Activated T-cell treated with anti-CD3 and anti-CD28 coated beads, Interleukin-2, amount 50 U/mL, for 72 hours (primary cell): ENCODE measurements at places on chromosomes 2 and 18. TPM values are rescaled to one million over a fixed set of nuclear protein-coding genes. Genes with fewer than 3 reads are reported as not detected.

DNA sequence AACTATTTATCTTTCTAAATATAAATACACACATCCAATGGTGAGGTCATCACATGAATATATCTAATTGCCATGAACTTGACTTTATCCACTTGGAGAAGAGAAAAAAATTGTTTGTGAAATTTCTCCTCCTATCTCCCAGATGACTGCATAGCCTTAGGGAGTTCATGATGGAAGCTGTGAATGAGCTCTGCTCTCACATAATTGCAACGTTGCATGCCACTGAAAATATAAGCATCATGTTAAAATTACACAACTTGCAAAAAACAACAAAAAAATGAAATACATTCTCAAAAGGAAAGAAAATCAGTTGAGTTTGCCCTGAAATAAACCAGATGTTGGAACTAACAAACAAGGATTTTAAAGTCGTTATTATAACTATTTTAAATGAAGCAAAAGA lies 50.6 kb upstream of the OSR1 start:
- no peaks in the 10 kb centered on the region for H3K4me1 ChIP-seq
- DNase-seq: no peak
- peaks cover 2% of the 10 kb centered on the region for H3K36me3 ChIP-seq

- no peaks in the 10 kb centered on the region for H3K36me3 ChIP-seq
- H3K4me1 ChIP-seq: no peaks in the 10 kb centered on the region
- no peak for DNase-seq
- H3K4me3 ChIP-seq: no peak overlapping the region
- H3K27me3 ChIP-seq: no peaks in the 10 kb centered on the region
These were observed 186.9 kb upstream of the PXDN start for GRCh38 chr2:1931003-1931914.

DNA sequence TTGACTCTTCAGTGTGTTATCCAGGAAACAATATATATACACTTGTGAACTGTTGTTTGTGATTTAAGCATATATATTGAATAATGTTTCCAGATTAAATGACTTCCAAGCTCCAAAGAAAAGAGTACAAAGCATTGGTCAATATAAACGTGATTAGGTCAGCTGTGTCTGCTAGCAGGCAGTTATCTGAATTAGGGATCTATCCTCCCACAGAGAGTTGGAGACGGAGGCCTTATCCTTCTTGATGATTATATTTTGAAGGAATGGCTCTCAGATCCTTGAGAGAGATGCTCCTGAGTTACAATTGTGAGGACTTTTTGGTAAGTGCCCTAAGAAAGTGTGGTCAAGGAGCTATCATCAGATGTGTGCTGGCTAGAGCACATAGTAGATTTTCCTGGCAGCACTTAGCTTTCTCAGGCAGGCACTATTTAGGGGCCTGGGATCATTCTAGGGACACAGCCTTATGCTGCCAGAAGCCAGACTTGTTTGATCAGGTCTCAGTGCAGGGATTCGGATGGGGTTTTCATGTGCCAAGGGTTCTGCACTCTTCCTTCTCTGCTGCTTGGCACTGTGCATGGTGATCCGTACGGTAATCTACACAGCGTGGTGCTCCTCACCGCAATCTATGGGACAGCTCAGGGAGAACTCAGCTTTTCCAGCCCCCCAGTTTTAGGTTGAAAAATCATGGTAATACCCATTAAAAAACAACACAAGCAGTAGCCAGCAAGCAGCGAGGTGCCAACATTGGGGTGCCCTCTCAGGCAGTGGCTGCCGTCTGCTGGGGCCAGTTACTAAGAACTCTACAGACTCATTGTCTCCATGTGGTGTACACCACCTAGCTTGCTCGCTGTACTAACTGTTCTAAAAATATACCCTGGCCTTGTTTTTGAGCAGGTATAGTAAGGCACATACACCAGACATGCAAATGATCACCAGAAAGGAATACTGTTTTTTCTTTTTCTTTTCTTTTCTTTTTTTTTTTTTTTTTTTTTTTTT lies 8.0 kb upstream of the ZDBF2 start:
- DNase-seq: no peak
- no peak overlapping the region for H3K27ac ChIP-seq
- H3K36me3 ChIP-seq: no peaks in the 10 kb centered on the region
- no peak overlapping the region for H3K4me3 ChIP-seq
- peaks cover 6% of the 10 kb centered on the region for H3K4me1 ChIP-seq

- DNase-seq: no peak
- H3K27me3 ChIP-seq: no peaks in the 10 kb centered on the region
- H3K4me3 ChIP-seq: no peak overlapping the region
These were observed 23.6 kb upstream of the RAB1A start for GRCh38 chr2:65153515-65153914.

- H3K4me1 ChIP-seq: no peaks in the 10 kb centered on the region
- H3K4me3 ChIP-seq: no peak overlapping the region
- no peak overlapping the region for H3K27ac ChIP-seq
- DNase-seq: no peak
- no peaks in the 10 kb centered on the region for H3K36me3 ChIP-seq
- H3K27me3 ChIP-seq: peaks cover 21% of the 10 kb centered on the region
These were observed 427.7 kb downstream of the TGIF1 start for GRCh38 chr18:3877678-3878077.

DNA sequence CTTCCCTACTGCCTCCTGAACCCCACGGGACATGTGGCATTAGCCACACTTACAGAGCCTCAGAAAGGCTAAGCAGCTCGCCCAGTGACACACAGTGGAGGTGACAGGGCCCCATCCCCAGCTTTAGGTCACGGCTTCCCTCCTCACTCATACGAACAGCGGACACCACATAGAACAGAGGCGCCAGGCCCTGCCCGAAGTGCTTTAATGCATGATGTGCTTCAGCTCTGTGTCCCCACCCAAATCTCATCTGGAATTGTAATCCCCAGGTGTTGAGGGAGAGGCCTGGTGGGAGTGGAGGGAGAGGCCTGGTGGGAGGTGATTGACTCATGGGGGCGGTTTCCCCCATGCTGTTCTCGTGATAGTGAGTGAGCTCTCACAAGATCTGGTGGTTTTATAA lies 135.3 kb downstream of the PTGR3 start:
- DNase-seq: no peak
- H3K4me1 ChIP-seq: peaks cover 29% of the 10 kb centered on the region
- no peak overlapping the region for H3K4me3 ChIP-seq
- H3K27ac ChIP-seq: no peak overlapping the region

- H3K27me3 ChIP-seq: peaks cover 34% of the 10 kb centered on the region
- H3K4me1 ChIP-seq: peaks cover 9% of the 10 kb centered on the region
- no peaks in the 10 kb centered on the region for H3K36me3 ChIP-seq
- DNase-seq: no peak
- no peak overlapping the region for H3K4me3 ChIP-seq
These were observed 113.9 kb downstream of the COPS8 start for GRCh38 chr2:237199577-237199976.

DNA sequence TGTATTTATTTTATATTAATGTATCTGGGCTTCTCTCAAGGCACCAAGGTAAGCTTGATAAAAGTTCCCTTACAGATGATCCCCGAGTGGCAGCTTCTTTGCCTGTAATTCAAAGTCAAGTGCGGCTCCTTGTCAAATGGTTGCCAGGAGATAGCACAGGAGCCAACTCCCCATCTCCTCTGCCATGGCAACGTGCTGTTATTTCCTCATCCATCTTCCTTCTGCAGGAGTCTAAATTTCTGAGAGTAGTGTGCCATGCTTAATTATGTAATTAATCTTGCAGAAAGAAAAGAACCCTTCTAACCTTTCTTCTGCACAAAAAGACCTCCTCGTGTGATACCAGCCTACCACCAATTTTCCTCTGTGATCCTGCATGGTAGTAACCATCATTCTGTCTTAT lies 46.2 kb upstream of the ACMSD start:
- H3K4me3 ChIP-seq: no peak overlapping the region
- no peaks in the 10 kb centered on the region for H3K27me3 ChIP-seq
- no peak for DNase-seq
- H3K27ac ChIP-seq: no peak overlapping the region
- no peaks in the 10 kb centered on the region for H3K4me1 ChIP-seq
- H3K36me3 ChIP-seq: no peaks in the 10 kb centered on the region

DNA sequence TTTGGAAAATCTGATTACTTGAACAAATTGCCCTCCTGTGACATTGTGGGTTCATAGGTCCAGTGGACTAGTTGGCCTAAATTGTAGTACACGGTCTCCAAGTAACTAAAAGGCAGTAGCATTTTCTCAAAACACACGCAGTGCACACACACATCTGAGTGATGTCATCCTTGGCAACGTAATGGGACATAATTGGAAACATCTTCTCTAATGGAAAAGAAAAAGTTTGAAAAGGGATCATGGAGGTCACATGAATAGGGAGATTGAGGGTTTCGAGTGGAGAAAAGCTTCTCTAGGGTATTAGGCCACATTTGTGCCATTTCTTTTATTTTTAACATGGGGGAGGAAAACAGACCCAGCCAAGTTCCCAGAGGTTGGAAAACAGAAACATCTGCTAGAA lies 93.3 kb downstream of the MAP4K4 start:
- H3K4me1 ChIP-seq: peaks cover 71% of the 10 kb centered on the region
- no peak overlapping the region for H3K27ac ChIP-seq
- H3K27me3 ChIP-seq: no peaks in the 10 kb centered on the region
- H3K4me3 ChIP-seq: no peak overlapping the region
- DNase-seq: no peak

- H3K27me3 ChIP-seq: no peaks in the 10 kb centered on the region
- no peak for DNase-seq
- H3K27ac ChIP-seq: no peak overlapping the region
- no peaks in the 10 kb centered on the region for H3K4me1 ChIP-seq
These were observed 98.6 kb downstream of the CAPN13 start for GRCh38 chr2:30708491-30709290.

GRCh38 chr2:206211657-206212255 lies 52.1 kb downstream of the EEF1B2 start:
- H3K4me3 ChIP-seq: no peak overlapping the region
- DNase-seq: no peak
- no peak overlapping the region for H3K27ac ChIP-seq
- peaks cover 15% of the 10 kb centered on the region for H3K27me3 ChIP-seq
- no peaks in the 10 kb centered on the region for H3K4me1 ChIP-seq

The TCF7L1 gene
- 0.16 TPM for total RNA-seq

The G6PC2 gene
- total RNA-seq: not detected

The NABP1 gene
- 98.6 TPM for total RNA-seq

The NBEAL1 gene
- total RNA-seq: 12.9 TPM

The DSEL gene
- 0.23 TPM for total RNA-seq

The MOGAT1 gene
- total RNA-seq: not detected

The ALPP gene
- total RNA-seq: not detected
